ENCODE measurements at places on chromosomes 7 and 10.

DNA sequence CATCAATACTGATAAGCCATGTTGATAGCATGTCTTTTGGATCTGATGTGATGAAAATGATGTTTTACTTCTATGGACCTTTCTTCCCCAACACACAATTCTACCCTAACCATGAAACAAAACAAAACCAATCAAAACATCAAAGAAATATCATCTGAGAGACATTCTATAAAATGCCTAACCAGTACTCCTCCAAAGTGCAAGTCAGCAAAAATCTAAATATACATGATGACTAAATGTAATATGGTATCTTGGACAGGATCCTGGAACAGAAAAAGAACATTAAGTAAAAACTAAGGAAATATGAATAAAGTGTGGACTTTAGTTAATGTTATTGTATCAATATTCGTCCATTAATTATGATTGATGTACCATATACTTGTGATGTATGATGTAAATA is 625.1 kb downstream of the MAGI2 start:
- no peak for DNase-seq

GRCh38 chr10:6141296-6142151 is 52.7 kb downstream of the RBM17 start:
- DNase-seq: no peak

- DNase-seq: no peak
Observed at GRCh38 chr7:84469034-84469433, 274.4 kb upstream of the SEMA3A start.

DNA sequence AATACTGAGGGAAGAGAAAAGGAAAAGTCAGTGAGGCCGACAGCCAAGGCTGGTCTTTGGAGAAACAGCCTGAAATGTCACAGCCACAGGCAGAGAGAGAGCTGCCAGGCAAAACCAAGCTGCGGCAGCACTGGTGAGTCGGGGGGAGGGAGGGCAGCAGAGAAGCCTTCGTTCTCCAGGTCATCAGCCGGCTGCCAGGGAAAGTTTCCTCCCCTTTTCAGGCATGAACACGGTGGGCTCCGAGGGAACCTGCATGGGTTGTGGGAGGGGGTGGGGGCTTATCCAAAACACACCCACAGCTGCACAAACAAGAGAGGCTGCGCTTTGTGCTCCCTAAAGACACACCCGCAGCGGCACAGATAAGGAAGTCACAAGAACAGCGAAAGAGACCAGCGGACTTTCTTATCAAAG is 62.3 kb upstream of the NKX6-2 start:
- DNase-seq: no peak

- DNase-seq: no peak
Observed at GRCh38 chr10:44245601-44245938, 139.3 kb downstream of the CXCL12 start.

Data from urothelium cell line (cell line).